ENCODE measurements at places on chromosomes 12 and 14. TPM values are rescaled to one million over a fixed set of nuclear protein-coding genes. Genes with fewer than 3 reads are reported as not detected.

GRCh38 chr12:54497883-54498282, 331 bp downstream of the NCKAP1L start:
- no peak for DNase-seq

- no peak for DNase-seq
Measured at GRCh38 chr12:115860619-115861018, 416.9 kb downstream of the MED13L start.

GRCh38 chr12:14243941-14244340, 121.5 kb upstream of the ATF7IP start:
- no peak for DNase-seq

DNA sequence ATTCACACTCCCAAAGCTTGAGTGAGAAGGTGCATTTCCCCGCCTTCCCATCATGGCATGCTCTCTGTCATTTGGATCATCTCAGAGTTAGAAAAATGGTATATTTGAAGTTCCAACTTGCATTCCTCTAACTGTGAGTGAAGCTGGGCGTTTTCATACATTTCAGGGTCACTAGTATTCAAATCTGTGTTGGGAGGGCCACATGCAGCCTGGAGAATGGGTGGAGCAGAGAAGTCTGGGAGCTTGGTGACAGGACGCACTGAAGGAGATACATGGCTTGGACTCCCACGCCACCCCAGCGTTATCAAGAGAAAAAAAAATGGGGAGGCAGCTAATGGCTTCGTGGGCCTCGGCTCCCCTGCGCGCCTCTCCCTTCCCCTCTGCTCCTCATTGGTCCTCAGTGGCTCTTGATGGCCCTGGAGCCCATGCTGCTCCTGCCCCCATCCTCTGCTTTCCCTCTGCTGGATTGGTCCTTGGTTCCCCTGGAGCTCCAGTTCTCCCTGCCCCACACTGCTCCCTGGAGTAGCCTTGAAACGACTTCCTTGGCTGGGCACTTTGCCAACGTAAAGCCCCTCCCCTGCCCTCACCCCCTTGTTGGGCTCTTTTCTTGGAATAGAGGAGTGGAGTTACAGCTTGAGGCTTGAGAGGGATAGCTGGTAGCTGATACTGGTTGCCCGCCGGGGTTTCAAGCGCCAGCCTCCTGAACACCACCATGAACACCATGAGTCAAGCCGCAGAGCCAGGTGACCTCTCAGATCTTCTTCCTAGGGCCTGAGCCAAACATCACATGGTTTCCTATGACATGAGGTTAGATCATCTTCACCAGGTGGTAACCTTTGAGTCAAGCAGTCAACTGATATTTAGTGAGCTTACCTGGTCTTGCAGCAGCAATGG, 139.6 kb downstream of the PRKCH start:
- no peak for DNase-seq

- no peak for DNase-seq
Measured at GRCh38 chr12:1103632-1104031, 112.6 kb downstream of the ERC1 start.

- DNase-seq = no peak
Measured at GRCh38 chr12:32478858-32479725, 79.7 kb downstream of the FGD4 start.

DNA sequence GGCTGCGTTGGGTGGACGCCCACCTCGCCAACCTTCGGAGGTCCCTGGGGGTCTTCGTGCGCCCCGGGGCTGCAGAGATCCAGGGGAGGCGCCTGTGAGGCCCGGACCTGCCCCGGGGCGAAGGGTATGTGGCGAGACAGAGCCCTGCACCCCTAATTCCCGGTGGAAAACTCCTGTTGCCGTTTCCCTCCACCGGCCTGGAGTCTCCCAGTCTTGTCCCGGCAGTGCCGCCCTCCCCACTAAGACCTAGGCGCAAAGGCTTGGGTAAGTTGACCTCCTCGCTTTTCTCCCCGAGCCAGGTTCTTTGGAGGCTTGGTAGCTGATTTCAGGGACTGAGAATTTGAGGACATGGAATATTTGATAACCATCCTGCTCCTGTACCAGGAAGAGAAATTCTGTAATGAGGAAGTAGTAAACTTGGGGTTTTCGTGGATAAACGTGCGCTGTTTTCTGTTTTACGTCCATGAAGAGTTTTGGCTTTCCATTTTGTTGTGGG, 530 bp downstream of the APAF1 start:
- peak; percentile 39 for DNase-seq

DNA sequence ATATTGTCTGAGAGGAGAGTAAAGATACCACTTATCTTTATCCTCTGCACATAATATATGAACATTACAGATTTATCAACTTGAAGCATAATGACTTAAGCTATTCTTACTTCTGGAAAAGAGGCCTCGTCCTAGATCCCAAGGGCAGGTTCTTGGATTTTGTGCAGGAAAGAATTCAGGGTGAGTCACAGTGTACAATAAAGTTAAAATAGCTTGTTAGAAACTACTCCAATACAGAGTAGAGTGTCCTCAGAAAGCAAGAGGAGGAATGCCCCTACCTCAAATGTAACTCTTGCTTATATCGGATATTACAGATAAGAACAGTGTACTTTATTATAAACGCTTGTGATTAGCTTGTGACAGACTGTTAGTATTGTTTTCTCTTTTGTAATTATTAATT, 41.9 kb upstream of the ABCC9 start:
- peak; percentile 27 for DNase-seq

GRCh38 chr14:80956922-80957321, 1.5 kb downstream of the TSHR start:
- no peak for DNase-seq

GRCh38 chr12:119235197-119235751, 56.5 kb downstream of the HSPB8 start:
- no peak for DNase-seq

GRCh38 chr12:32398181-32398580, 1.2 kb upstream of the FGD4 start:
- DNase-seq = no peak

DNA sequence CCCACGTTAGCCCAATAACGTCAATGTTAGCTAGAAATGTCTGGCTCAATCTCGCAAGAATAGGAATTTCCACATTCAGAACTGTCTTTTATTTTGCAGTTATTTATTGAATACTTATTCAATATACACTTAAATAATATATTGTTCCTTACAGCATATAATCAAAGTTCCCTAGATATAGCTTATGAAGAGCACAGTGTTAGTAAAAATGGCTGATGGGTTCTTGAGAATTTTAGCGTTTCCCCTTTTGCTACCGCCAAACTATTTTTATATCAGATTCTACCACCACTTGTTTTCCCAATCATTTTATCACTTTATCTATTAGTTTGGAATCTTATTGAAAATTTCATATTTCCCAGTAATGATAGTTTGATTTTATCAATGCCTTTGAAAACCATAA, 12.7 kb downstream of the EPS8 start:
- DNase-seq = no peak

DNA sequence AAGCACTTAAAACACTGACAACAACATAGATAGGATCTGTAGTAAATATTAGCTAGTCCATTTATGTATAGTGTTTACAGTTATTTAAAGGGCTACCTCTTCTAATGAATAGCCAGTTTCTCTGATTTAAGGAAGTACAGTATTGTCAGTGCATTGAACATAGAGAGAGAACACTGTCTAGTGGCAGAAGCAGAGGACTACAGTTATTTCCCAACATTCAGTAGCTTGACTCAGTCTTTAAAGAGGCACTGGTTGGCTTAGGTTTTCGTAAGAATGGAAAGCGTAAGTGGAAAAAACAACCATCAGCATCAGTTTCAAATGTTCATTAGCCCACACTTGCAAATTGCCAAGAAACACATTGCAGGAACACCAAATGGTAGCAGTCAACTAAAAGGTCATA, 125.0 kb upstream of the HMGA2 start:
- DNase-seq = no peak

- no peak for DNase-seq
Measured at GRCh38 chr12:115437061-115437567, 753.1 kb upstream of the TBX3 start.

DNA sequence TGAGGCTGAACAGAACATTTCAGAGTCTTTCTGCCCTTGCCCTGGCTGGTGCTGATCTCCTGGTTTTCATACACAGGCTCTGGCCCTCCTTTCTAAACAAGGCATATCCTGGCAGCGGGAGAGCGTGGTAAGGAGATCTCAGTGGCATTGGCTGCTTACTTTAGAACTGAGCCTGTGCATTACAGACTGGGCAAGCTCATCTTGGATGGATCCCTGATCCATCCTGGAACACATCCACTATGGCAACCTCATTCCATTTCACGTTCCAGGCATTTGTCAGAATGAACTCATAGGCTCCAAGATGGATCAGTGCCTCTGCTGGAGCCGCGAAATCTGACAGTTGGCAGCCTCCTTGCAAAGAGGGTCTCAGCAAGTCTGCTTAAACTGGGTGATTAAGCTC, 224.5 kb upstream of the PELI2 start:
- DNase-seq = no peak

GRCh38 chr12:2756756-2757155, 38.0 kb upstream of the FKBP4 start:
- DNase-seq = no peak

- peak; percentile 31 for DNase-seq
Measured at GRCh38 chr12:127381043-127381668, 885.8 kb upstream of the TMEM132C start.

GRCh38 chr12:71664411-71665089, 449 bp downstream of the THAP2 start:
- no peak for DNase-seq

DNA sequence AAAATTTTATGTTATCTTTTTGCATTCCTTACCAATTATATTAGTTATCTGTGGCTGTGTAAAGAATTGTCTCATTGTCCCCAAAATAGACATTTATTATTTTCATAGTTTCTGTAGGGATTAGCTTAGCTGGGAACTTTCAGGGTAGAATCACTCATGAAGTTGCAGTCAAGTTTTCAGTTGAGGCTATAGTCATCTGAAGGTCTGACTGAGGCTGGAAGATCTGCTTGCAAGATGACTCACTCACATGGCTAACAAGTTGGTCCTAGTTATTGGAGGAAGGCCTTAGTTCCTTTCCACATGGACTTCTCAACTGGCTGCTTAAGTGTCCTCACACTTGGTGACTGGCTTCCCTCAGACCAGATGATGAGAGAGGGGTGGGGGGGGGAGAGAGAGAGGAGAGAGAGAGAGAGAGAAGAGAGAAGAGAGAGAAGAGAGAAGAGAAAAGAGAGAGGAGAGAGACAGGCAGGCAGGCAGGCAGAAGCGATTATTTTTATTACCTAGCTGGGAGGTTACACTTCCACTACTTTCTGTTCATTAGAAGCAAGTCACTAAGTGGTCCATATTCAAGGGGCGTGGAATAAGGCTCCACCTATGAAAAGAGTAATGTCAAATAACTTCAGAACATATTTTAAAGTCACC, 6.4 kb downstream of the AP5M1 start:
- DNase-seq = no peak

- no peak for DNase-seq
Measured at GRCh38 chr14:60266021-60266937, 17.3 kb downstream of the PPM1A start.

- peak; percentile 25 for DNase-seq
Measured at GRCh38 chr12:107090711-107091110, 2.6 kb downstream of the CRY1 start.

DNA sequence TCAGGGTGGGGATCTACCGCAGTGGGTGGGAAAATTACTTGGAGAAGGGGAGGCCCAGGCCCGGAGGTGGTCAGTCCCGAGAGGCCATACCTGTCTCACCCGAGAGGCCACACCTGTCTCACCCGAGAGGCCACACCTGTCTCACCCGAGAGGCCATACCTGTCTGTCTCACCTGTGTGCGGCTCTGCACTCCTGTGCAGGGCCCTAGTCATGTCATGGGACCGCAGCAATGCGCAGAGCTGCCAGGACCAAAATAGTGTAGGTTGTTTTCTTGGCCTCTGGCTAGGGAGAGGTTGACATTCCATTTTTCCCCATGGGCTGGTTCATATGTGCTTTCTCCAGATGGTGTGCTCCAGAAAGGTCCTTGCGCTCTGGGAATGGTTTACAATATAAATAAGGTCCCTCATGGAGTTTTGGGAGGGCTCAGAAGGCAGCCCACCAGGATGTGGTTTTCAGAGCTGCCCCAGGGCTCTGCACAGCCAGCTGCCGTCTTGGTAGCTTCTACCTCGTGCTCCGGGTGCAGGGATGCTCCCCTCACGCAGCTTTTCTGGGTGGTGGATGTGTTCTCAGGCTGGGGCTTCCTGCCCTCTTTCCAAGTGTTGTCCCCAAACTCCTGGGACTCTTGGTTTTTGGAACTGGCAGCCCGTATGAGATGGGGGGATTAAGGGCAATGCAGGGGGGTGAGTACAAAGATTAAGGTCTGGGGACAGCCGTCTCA, 58.2 kb downstream of the CACNA1C start:
- DNase-seq = no peak

DNA sequence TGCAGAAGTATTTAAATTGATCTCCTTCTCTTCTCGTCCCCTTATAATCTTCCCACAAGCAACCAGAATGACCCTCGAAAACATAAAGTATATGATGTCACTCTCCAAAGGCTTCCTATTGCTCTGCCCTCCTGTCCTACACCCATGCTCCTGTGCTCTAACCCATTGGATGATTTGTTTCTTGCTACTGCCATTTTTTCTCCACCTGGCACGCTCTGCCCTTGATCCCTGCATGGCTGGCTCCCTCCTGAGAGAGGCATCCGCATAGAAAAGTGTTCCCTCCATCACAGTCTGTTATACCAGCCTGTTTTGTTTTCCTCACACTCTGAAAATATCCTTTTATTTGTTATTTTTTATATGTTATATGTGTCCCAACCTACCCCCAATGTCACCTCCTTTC, 19.8 kb downstream of the MYRFL start:
- DNase-seq = no peak

DNA sequence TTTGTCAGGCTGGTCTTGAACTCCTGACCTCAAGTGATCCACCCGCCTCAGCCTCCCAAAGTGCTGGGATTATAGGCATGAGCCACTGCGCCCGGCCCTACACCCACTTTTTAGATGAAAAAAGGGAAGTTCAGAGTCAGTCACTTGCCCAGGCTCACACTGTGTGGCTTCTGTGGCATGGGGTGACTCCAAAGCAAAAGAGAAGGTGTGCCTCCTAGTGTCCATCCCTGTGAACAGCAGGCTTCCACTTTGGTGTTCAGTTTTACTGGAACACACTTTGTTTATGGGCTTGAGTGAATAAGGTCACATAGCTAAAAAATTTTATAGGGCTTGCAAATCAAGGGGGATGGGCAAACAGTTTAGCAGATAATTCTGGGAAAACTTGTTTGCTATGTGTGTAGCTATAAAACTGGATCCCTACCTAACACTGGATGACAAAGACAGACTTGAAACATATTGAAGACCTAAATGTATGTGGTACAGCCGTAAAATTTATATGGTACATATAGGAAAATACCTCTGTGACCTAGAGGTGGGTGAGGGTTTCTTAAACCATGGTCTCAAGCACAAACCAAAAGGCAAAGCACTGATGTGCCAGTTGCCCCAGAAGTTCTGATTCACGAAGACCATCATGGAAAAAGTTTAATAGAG, 54.9 kb downstream of the EID3 start:
- peak; percentile 27 for DNase-seq

GRCh38 chr12:114668886-114669288, 15.1 kb downstream of the TBX3 start:
- DNase-seq = no peak

- DNase-seq = no peak
Measured at GRCh38 chr12:124639122-124639806, 71.9 kb upstream of the NCOR2 start.

Gene C1S
- polyA plus RNA-seq = 64.0 TPM

Gene C14orf132
- polyA plus RNA-seq = 19.9 TPM

Gene CDCA3
- polyA plus RNA-seq = 15.1 TPM

Gene OTX2
- polyA plus RNA-seq = not detected

Gene DEGS2
- 0.96 TPM for polyA plus RNA-seq

Gene STXBP6
- polyA plus RNA-seq = not detected

Gene TCL1B
- not detected for polyA plus RNA-seq

Gene CLEC4A
- polyA plus RNA-seq = 1.2 TPM

Gene BHLHE41
- polyA plus RNA-seq = 3.4 TPM

Gene ZFHX2
- polyA plus RNA-seq = 2.0 TPM

Gene DENND5B
- polyA plus RNA-seq = not detected

Gene KLRB1
- 1.5 TPM for polyA plus RNA-seq
